Astrocyte (in vitro differentiated cells and primary cell): ENCODE measurements at places on chromosomes 5 and 9.

DNA sequence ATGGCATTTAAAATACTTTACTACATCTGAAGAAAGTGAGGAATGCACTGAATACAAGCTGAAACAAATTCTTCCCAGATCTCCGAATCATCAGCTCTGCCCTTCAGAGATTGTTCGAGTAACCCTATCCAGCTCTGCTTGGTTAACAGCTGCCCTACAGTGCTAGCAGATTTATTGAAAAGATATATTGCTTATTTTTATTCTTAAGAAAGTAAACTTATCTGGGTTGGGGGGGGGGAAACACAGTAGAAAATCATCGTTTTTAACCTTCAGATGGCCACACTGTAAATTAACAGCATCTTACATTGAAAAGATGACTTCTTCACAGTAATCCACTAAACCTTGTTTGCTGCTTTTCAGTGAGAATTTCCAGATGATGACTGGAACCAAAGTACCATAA is 210.8 kb downstream of the NFIB start:
- no peaks in the 10 kb centered on the region for H3K36me3 ChIP-seq
- H3K27ac ChIP-seq, result no peak overlapping the region
- peak; percentile 22 for DNase-seq
- no peak overlapping the region for H3K4me3 ChIP-seq

DNA sequence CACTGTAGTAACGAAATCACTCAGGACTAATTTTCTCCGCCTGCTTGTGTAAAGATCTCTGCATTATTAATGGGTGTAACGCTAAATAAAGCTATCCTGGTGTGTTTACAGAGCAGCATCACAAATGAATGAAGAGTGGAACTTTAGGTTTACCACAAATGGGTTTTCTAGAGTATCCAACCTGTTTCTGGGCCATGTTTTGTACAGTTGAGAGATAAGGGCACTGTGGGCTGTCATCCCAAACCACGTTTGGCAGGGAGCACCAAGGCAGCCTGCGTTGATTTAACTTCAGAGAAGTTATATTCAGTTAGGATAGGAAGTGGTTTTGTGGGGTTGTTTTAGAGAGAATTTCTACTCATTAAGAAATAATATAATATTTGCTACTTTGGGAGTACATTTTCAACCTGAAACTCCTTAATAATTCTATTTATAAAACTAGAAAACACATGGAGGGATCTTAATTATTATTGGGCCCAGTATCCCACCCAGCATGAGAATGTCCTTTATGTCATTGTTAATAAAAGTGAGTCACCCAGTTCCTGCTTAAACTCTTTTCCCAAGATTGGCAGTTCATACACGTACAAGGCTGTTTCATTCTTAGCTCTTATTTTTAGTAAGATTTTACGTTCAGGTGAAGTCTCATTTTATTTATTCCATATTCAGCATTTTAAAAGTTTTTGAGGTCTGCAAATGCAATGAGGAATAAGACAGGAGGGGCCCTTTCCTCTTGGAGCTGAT is 8.0 kb downstream of the KCNN2 start:
- no peaks in the 10 kb centered on the region for H3K4me1 ChIP-seq
- no peaks in the 10 kb centered on the region for H3K36me3 ChIP-seq
- no peak overlapping the region for H3K4me3 ChIP-seq
- H3K27ac ChIP-seq, result no peak overlapping the region

GRCh38 chr5:94309141-94309540 is 309.3 kb downstream of the KIAA0825 start:
- no peaks in the 10 kb centered on the region for H3K27me3 ChIP-seq
- H3K4me3 ChIP-seq, result no peak overlapping the region
- no peaks in the 10 kb centered on the region for H3K4me1 ChIP-seq
- H3K36me3 ChIP-seq, result no peaks in the 10 kb centered on the region

DNA sequence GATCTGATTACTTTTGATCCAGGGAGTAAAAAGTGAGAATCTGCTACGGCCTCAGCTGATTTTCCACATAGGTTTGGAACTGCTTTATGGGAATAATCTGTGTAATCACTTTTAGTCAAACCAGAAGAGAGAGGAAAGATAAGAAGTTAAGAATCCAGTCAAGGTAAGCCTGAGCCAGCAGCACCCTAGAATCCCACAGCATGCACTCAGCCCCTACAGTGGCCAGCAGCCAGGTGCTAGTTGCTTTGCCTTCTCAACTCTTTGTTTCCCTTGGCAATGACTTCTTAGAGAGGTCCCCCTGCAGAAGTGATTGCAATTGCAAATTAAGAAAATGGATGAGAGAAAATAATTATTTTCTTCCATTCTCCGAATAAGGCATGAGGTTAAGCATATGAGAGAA is 59.7 kb upstream of the TMED7 start:
- no peak overlapping the region for H3K4me3 ChIP-seq
- no peaks in the 10 kb centered on the region for H3K36me3 ChIP-seq
- no peaks in the 10 kb centered on the region for H3K27me3 ChIP-seq
- peak; percentile 40 for DNase-seq

GRCh38 chr5:63341442-63341841 is 620.8 kb downstream of the HTR1A start:
- DNase-seq, result no peak
- H3K27ac ChIP-seq, result no peak overlapping the region
- H3K4me1 ChIP-seq, result no peaks in the 10 kb centered on the region
- H3K36me3 ChIP-seq, result no peaks in the 10 kb centered on the region
- H3K27me3 ChIP-seq, result no peaks in the 10 kb centered on the region

- no peaks in the 10 kb centered on the region for H3K4me1 ChIP-seq
- no peak overlapping the region for H3K27ac ChIP-seq
- no peaks in the 10 kb centered on the region for H3K27me3 ChIP-seq
- no peaks in the 10 kb centered on the region for H3K36me3 ChIP-seq
Observed at GRCh38 chr9:105311306-105311705, 66.9 kb downstream of the SLC44A1 start.

GRCh38 chr9:129177443-129177790 is 644 bp downstream of the IER5L start:
- peaks cover 32% of the 10 kb centered on the region for H3K4me1 ChIP-seq
- H3K4me3 ChIP-seq, result peak overlapping the region; percentile 86
- DNase-seq, result no peak
- H3K36me3 ChIP-seq, result no peaks in the 10 kb centered on the region

DNA sequence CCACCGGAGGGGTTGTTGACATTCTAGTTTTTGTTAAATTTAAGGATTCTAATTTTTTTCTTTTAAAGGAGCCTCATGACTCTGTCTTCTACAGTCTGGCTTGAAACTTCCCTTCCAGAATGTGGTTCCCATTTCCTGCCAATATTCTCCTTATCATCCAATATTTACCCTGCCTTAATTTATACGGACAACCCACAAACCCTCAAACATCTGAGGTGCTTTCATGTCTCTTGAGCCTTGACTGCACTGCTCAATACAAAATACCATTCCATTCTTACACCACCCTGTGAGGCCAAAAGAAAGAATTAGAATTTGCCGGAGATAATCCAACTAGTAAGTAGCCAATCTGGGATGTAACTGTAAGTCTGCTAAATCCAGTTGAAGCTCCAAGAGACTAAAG is 346.5 kb downstream of the SPOCK1 start:
- DNase-seq, result peak; percentile 84
- H3K27ac ChIP-seq, result no peak overlapping the region
- H3K4me3 ChIP-seq, result no peak overlapping the region
- H3K27me3 ChIP-seq, result no peaks in the 10 kb centered on the region

- no peaks in the 10 kb centered on the region for H3K36me3 ChIP-seq
- no peak overlapping the region for H3K4me3 ChIP-seq
Observed at GRCh38 chr5:129500101-129500500, 40.0 kb downstream of the ADAMTS19 start.

GRCh38 chr9:117178596-117179375 is 236.1 kb downstream of the ASTN2 start:
- no peaks in the 10 kb centered on the region for H3K27me3 ChIP-seq
- H3K36me3 ChIP-seq, result no peaks in the 10 kb centered on the region
- peak; percentile 30 for DNase-seq
- peaks cover 6% of the 10 kb centered on the region for H3K4me1 ChIP-seq

GRCh38 chr5:170639221-170639925 is 135.6 kb downstream of the KCNIP1 start:
- no peak overlapping the region for H3K27ac ChIP-seq
- peaks cover under 1% of the 10 kb centered on the region for H3K4me1 ChIP-seq
- H3K27me3 ChIP-seq, result no peaks in the 10 kb centered on the region
- H3K36me3 ChIP-seq, result no peaks in the 10 kb centered on the region

DNA sequence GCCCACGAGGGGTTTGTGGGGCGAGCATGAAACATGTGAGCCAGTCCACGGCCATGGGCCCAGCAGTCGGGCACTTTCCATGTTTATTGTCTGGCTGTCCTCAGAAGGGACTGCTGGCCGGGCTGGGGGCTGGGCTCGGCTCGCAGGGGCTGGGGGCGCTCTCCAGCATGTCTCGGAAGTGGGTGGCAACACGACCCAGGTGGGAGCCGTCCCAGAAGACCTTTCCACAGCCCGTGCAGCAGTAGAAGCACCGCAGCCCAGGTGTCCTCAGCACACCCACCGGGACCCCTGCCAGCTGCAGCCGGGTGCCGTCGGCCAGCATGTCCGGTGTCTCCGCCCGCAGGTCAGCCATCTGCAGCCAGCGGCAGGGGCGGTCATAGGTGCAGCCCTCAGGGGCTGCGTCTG is 4.8 kb upstream of the NRARP start:
- peaks cover 13% of the 10 kb centered on the region for H3K4me1 ChIP-seq
- no peak for DNase-seq
- H3K27me3 ChIP-seq, result no peaks in the 10 kb centered on the region
- no peak overlapping the region for H3K27ac ChIP-seq
- H3K4me3 ChIP-seq, result no peak overlapping the region

DNA sequence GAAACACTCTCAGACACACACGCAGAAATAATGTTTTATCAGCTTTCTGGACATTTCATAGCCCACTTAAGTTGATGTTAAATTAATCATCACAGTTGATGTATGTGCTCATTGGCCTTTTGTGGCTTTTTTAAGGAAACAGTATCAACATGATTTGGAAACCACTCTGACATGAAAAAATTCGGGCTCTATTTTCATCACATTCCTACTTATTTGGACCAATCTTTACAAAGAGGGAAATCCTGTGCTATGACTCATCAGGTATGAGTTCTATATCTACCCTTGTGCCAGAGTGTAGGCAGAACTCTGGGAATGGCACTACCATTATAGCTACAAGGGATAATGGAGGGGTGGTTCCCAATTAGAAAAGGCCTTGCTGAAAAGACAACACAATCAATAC is 388.4 kb upstream of the PTGER4 start:
- H3K4me3 ChIP-seq, result no peak overlapping the region
- no peak overlapping the region for H3K27ac ChIP-seq
- no peaks in the 10 kb centered on the region for H3K27me3 ChIP-seq
- no peaks in the 10 kb centered on the region for H3K36me3 ChIP-seq
- DNase-seq, result peak; percentile 75

- no peak for DNase-seq
- no peaks in the 10 kb centered on the region for H3K27me3 ChIP-seq
- no peak overlapping the region for H3K4me3 ChIP-seq
- H3K4me1 ChIP-seq, result peaks cover 27% of the 10 kb centered on the region
Observed at GRCh38 chr9:22120595-22120994, 111.5 kb upstream of the CDKN2B start.

GRCh38 chr5:135376961-135377624 is 21.9 kb downstream of the MACROH2A1 start:
- H3K27ac ChIP-seq, result no peak overlapping the region
- no peak overlapping the region for H3K4me3 ChIP-seq
- DNase-seq, result no peak
- H3K27me3 ChIP-seq, result no peaks in the 10 kb centered on the region

GRCh38 chr5:13412040-13412595 is 532.4 kb downstream of the DNAH5 start:
- H3K27ac ChIP-seq, result no peak overlapping the region
- no peak overlapping the region for H3K4me3 ChIP-seq
- no peak for DNase-seq

DNA sequence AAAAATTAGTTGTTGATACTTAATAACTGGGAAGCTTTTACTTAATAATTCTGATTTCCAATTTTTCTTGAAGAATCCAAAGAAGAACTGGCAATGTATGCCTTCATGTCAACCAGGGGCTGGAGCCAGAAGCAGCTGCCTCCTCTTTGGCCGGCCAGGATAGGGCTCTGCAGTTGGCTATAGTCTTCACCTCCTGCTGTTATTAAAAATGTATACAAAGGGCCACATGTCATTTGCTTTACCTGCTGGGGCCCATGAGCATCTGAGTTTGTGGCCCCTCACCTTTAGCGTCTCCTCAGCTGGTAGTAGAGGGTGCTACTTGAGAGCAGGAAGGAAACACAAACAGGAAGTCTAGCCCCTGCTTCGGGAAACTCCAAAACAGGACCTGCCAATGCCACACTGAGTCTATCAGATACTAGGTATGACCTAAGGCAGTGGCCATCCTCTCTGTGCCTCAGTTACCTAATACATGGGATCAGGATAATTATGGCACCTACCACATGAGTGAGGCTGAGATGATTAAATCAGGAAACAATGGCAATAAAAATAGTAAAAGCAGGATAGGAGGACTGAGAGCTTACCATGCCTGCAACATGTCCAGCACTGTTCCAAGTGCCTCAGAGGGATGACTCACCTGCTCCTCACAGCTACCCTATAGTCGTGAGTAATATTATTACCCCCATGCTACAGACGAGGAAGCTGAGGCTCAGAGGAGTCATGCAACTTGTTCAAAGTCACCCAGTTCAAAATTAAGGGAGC is 21.3 kb downstream of the CCDC69 start:
- peaks cover 5% of the 10 kb centered on the region for H3K4me1 ChIP-seq
- DNase-seq, result peak; percentile 62
- H3K36me3 ChIP-seq, result no peaks in the 10 kb centered on the region
- H3K27me3 ChIP-seq, result peaks cover 5% of the 10 kb centered on the region
- no peak overlapping the region for H3K4me3 ChIP-seq

GRCh38 chr9:5478206-5478605 is 27.9 kb downstream of the CD274 start:
- H3K36me3 ChIP-seq, result no peaks in the 10 kb centered on the region
- H3K27me3 ChIP-seq, result no peaks in the 10 kb centered on the region
- no peaks in the 10 kb centered on the region for H3K4me1 ChIP-seq

- no peak for DNase-seq
- H3K36me3 ChIP-seq, result no peaks in the 10 kb centered on the region
- peak overlapping the region; percentile 0 for H3K27ac ChIP-seq
- H3K4me1 ChIP-seq, result peaks cover 35% of the 10 kb centered on the region
- no peak overlapping the region for H3K4me3 ChIP-seq
- no peaks in the 10 kb centered on the region for H3K27me3 ChIP-seq
Observed at GRCh38 chr5:169701910-169702451, 64.9 kb downstream of the DOCK2 start.

GRCh38 chr5:13809921-13810320 is 134.6 kb downstream of the DNAH5 start:
- DNase-seq, result no peak

- H3K4me3 ChIP-seq, result no peak overlapping the region
- no peaks in the 10 kb centered on the region for H3K27me3 ChIP-seq
- DNase-seq, result no peak
- H3K27ac ChIP-seq, result no peak overlapping the region
- peaks cover 5% of the 10 kb centered on the region for H3K4me1 ChIP-seq
Observed at GRCh38 chr5:168653626-168654025, 74.5 kb upstream of the PANK3 start.
